ENCODE measurements at places on chromosomes 6 and 20.

- no peak for DNase-seq
Measured at GRCh38 chr6:134258849-134259306, 59.0 kb downstream of the SGK1 start.

DNA sequence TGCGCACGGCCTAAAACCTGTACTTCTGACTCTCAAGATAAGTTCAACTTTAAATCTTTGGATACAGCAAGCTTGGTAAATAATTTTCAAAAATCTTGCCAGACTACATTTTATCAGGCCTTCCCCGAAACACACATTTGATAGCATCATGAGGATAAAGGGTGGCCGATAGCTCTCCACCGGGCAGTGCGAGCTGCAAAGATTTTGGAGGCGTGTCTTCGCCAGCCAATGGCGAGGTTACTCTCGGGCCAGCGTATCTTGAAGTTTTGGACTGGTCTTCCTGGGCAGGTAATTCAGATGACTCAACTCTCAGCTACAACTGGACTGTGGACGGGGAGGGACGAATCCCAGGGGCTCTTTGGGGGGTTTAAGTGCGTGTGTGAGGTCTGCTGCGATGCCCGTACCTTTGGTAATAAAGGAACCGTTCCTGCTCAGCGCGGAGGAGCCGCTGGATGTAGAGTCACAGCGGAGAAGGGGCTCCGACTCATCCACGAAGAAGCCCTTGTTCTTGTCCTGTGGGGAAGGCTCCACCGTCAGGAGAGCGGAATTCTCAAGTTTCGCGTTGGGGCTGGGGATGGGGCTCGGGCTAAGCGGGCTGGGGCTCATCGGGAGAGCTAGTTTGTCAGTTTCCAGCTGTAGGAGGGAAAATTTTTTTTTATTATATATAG is 75.3 kb downstream of the TNFRSF21 start:
- no peak for DNase-seq

DNA sequence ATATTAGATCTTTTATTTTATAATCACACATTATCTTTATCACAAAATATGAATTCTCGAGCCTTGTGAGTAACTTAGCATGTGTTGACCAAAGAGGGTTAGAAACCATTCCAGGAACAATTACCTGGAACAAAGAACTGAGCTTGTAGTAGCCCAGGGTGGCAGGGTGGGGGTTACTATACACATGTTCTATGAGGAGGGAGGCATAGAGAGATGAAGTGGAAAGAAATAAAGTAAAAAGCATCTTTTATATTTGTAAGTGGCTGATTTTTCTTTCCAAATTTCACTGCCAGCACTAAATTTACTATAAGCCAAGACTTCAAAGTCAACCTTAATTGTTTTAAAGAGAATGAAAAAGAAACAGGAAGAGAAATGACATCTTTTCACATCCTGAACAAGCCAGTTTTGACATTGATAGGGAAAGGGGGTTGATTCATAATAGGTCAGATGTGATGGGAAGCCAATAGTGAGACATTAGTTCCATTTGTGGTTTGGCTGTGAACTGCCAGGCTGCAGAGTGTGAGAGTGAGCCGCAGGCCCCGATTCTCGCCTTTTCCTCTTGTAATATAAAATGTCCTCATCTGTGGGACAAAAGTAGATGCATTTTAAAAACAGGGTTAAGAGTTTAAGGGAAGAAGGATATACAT is 52.7 kb upstream of the MYB start:
- DNase-seq: no peak

DNA sequence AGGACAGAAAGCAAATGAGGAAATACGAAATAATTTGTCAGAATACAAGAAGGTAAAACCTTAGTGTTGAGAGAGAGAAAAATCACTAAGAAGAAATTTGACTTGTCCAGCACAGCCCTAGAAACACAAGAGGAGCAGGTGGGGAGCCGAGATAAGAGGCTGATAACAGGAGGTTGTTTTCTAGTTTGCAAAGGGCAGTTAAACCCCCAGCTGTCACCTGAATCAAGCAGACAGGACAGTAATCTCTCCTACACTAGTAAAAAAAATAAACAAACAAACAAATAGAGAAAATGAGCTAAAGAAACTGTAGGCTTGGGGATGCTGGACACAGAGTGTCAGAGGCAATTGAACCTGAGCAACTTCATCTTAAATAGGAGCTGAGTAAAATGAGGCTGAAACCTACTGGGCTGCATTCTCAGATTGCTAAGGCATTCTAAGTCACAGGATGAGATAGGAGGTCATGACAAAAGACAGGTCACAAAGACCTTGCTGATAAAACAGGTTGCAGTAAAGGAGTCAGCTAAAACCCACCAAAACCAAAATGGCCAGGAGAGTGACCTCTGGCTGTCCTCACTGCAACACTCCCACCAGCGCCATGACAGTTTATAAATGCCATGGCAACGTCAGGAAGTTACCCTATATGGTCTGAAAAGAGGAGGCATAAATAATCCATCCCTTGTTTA is 40.4 kb downstream of the FAM184A start:
- no peak for DNase-seq

- DNase-seq: no peak
Measured at GRCh38 chr6:38149531-38149930, 330.0 kb downstream of the ZFAND3 start.

- DNase-seq: no peak
Measured at GRCh38 chr20:25408170-25408547, 686 bp downstream of the GINS1 start.

DNA sequence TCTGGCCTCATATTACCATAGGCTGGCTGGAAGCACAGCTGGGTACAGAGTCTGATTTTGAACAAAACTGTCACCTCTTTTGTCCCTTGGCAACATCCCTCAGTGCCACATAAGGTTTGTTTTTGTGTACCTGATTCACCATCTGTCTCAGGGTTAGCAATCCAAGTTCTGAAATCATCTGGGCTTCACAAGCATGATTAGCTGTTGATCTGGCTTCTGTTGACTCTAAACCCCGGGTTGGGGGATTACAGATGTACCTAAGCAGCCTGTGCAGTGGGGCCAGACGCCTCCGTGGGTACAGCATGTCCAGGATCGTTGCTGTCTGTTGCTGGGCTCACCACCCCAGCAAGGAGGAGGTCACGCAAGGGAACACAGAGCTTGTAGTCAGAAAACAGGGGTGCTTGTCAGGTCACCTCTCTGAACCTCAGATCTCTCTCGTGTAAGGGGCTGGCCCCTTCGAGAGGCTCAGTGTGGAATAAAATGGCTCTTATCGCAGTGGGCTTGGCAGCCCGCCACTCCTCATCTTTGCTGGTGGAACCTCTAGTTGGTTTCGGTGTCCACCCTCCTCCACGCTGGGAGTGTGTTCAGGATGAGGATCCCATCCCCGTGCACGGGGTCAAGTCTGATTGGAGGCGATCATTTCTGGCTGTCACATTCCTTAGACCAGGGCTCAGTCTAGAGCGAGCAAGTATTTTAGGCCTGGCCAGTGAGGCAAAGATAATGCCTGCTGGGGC is 39.2 kb upstream of the ZNF831 start:
- no peak for DNase-seq

GRCh38 chr6:154157082-154157481 is 118.0 kb downstream of the OPRM1 start:
- no peak for DNase-seq

- no peak for DNase-seq
Measured at GRCh38 chr6:113331021-113331420, 526.1 kb upstream of the MARCKS start.

- no peak for DNase-seq
Measured at GRCh38 chr20:44584162-44584561, 1.8 kb downstream of the PKIG start.

GRCh38 chr6:87763901-87764300 is 61.9 kb upstream of the AKIRIN2 start:
- DNase-seq: peak; percentile 12

GRCh38 chr6:43070028-43070632 is 6.0 kb upstream of the PTK7 start:
- peak; percentile 86 for DNase-seq

DNA sequence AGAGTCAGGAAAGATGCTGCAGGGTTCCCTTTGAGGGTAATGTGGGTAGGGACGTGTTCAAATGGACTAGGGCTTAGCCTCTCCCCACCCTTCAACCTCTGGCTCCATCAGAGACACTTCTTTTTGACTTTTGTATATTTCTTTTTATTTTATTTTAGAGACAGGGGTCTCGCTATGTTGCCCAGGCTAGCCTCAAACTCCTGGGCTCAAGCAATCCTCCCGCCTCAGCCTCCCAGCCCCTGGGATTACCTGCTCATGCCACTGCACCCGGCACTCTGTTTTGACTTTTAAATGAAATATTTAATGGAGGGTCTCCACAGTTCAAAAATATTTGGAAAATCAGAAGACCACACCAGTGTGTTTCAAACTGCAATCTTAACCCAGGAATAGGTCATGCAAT is 8.6 kb downstream of the HNF4A start:
- no peak for DNase-seq

GRCh38 chr6:41696788-41697187 is 38.6 kb downstream of the TFEB start:
- DNase-seq: no peak

GRCh38 chr6:168666699-168667427 is 225.9 kb downstream of the SMOC2 start:
- DNase-seq: no peak

- no peak for DNase-seq
Measured at GRCh38 chr6:52611833-52612232, 35.0 kb upstream of the TRAM2 start.

DNA sequence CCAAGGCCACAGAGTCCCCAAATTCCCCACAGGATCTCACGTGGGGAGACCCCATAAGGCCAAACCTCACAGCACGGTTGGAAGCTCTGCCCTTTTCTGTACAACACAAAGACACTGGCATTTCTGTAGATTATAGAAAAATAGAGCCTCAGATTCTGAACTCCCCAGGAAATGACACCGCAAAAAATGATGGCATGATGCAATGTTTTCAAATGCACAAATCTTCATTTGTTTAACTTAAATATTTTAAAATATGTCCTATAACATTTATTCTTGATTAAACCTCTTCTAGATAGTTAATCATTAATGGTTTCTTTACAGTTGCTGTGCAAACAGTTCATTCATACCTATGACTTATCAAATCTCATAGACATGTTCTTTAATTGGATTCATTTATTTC is 33.8 kb downstream of the SIM1 start:
- DNase-seq: no peak

DNA sequence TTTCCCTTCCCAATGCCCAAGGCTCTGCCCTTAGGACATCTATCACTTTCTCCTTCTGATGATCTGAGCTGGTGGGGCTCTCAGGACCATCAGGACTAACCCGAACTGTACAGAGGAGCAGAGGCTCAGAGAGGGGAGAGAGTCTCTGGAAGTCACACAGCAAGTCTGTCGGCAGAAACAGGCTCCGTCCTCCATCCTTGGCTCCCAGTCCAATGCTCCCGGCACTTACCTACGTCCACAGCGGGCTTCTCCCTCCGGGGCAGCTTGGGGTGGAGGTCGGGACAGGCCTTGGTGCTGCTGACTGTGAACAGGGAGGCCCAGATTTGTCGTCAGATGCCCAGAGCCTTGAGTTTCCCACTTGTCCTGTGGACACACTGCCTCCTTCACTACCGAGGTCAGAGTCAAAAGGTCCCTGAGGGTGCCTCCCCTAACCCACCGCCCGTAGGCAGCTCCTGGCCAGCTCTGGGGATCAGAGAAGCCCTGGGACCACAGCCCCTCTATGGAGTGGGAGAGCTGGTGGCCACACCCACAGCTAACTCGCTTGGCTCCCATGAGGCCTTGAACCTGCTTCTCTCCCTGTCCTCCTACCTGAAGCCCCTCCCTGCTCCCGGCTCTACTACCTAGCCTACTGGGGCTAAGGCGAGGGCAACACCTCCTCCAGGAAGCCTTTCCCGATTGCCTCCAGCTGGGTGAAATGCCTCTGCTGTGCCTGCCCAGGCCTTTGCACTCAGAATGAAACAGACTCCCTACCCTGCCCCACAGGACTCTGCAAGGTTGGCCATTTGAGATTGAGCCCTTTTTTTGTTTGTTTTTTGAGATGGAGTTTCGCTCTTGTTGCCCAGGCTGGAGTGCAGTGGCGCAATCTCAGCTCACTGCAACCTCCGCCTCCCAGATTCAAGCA is 22.6 kb downstream of the VSTM2L start:
- no peak for DNase-seq

- DNase-seq: no peak
Measured at GRCh38 chr20:17626217-17627007, 55.6 kb downstream of the RRBP1 start.

- no peak for DNase-seq
Measured at GRCh38 chr6:162636167-162636566, 91.4 kb downstream of the PRKN start.

- DNase-seq: no peak
Measured at GRCh38 chr6:34967461-34967860, 78.4 kb downstream of the ANKS1A start.

GRCh38 chr6:139568151-139568955 is 193.9 kb upstream of the CITED2 start:
- no peak for DNase-seq

- DNase-seq: no peak
Measured at GRCh38 chr6:100575921-100576320, 111.2 kb upstream of the SIM1 start.

GRCh38 chr6:167684276-167685104 is 142.2 kb upstream of the AFDN start:
- DNase-seq: no peak

DNA sequence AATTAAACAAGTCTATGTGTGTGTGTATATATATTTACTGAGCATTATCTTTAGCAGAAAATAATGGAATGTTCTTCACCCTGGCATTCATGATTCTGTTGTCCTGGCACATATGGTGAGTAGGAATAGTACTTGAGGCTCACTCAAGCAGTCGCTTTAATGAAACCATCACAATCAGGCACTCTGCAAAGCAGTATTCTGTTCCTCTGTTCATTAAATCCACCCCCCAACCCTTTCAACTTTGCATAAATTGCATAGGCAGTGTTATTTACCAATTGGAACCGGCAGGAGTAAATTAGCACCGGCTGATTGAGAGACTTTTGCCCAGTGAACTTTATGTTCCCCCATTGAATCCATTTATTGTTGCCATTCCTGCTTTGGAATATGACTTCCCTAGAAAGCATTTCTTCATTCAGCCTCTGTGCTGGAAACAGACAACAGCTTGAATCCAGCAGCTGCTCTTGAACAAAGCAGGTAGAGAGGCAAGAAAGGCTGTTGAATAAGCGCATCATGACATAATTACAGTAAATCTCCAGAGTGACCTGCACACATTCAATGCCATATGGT is 268.0 kb upstream of the RNF217 start:
- DNase-seq: no peak

DNA sequence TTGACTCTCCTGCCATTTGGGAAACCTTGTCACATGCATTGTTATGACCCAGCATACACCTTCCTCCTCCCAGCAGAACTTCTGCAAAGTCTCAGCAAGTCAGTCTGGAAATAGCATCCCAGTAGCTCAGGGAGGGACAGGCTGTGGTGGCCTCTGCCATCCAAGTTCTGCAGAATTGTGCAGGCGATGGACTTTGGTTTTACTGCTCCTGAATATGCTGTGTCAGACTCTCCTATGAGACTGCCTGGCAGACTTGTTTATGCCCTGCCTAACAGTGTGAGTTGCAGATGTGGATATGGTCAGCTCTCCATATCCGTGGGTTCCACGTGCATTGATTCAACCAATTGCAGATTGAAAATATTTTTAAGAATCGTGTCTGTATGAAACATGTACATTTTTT is 52.8 kb downstream of the SNRNP48 start:
- no peak for DNase-seq

All from cardiac muscle cell (in vitro differentiated cells and primary cell).